ENCODE measurements at places on chromosomes 16 and 17.

GRCh38 chr17:18300725-18301480 lies 13.9 kb downstream of the TOP3A start:
- no peak for DNase-seq

DNA sequence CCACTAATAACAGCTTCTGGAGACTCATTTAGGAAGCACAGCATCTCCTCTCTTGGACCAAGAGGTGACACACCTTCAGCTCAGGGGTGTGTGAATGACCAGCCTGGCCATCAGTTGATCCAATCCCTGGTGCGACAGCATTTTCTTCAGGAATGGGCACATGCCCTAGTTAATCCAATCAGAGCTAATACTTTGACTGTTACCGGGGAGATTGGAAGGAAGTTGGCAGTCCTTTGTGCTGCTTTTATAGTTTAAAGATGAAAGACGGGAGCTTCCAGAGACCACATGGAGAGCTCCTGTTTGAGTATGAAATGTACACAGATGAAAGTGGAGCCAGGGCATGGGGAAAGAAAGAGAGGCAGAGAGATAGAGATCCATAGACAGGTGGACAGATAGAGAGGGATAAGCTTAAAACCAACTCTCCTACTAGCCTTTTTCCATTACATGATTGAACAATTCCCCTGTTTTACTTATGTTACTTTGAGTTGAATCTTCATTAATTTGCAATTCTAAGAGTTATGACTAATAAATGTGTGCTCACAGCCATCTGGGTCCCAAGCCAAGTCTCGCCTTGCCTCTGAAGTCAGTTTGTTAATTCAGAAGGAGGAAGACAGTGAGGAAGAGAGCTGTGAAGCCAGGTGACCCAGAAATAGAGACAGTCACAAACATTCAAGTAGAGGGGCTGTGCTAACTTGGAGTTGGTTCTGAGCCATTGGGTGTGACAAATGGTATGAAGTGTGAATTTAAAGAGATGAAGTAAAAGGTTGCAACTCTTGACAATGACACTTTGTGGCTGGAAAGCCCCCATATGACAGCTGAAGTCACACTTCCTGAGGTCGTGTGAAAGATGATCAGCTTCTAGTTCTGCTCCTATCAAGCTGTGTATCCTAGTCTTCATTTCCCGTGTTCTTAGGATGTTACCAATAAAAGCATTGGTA lies 120.0 kb upstream of the GOT2 start:
- DNase-seq = no peak

- no peak for DNase-seq
These were observed 249.8 kb upstream of the MAF start for GRCh38 chr16:79850348-79850747.

GRCh38 chr16:88839745-88840599 lies 16.8 kb downstream of the GALNS start:
- DNase-seq = no peak

GRCh38 chr16:79298894-79299799 lies 301.4 kb downstream of the MAF start:
- DNase-seq = no peak

GRCh38 chr16:8739989-8740704 lies 57.3 kb downstream of the TMEM186 start:
- DNase-seq = no peak

- DNase-seq = peak; percentile 63
These were observed 486 bp downstream of the PIGS start for GRCh38 chr17:28570716-28571360.

- DNase-seq = peak; percentile 32
These were observed 125.3 kb upstream of the SALL1 start for GRCh38 chr16:51276336-51276735.

DNA sequence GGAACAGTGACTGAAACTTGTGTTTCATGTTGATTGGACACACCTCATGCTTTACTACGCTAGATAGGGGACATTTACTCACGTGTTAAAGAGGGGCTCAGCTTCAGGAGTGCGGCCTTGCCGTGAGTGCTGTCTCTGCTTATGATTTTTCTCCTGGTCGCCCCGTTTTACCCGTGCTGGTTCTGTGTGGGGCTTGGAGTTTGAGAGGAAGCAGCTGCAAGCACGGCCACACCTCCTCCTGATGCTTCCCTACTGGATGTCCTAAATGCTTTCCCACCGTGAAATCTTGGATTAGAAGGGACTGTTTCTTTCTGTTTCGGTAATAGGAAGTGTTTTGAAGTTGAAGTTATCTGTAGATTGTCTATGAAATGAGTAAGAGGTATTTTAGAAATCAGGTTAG lies 54.0 kb upstream of the ZNF750 start:
- DNase-seq = no peak

GRCh38 chr17:39800540-39800939 lies 62.8 kb downstream of the GRB7 start:
- DNase-seq = no peak

DNA sequence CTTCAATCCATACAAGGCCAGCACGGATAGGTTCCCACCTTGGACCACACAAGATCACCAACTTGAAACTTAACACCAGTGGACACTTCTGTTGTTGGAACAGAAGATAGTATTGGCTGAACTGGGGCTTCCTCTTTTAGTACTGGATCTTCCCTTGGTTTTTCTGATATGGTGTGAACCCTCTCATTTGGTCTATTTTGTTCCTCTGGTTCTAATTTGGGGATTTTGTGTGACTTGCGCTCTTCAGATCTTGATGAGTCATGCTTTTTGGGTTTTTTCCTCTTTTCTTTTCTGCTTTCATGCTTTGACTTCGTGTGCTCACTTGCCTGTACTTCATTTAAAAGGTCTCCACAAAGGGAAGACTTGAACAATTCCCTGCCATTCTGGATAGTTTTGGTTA lies 39.0 kb downstream of the SOST start:
- DNase-seq = no peak

DNA sequence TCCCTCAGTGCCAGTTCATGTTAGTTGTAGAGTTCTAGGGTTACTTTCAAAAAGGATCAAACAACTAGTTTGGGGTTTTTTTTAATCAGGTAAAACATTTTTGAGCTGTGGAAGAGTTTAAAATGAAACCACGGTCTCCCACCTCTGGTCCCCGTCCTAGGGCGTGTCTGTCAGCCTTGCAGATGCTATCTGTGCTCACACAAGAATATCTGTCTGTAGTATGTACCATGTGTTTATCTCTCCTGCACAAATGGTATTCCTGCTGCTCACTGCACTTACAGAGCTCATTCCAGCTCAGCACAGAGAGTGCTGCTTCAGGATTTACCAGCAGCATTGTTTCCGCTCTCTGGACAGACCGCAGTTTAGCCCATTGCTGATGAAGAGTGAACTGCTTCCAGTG lies 38.9 kb downstream of the UBN1 start:
- no peak for DNase-seq

GRCh38 chr17:6648181-6648580 lies 3.2 kb downstream of the MED31 start:
- DNase-seq = peak; percentile 61

DNA sequence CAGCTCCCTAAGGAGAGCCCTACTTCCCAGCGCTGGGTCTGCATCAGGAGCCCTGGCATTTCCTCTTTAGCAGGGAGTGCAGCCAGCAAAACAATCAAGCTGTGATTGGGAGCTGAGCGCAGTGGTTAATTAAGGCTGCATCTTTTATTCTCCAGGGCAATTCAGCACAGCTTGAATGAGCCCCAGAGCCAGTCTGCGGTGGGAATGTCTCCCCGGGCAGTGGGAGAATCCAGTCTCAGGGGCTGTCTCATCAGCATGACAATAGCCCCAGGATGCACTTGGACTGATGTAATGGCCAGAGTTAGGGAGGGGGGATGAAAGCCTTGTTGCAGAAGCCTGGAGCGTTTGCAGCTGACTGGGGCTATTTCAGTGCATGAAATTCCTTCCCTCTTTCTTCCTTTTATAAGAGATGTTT lies 292.6 kb upstream of the SOX9 start:
- no peak for DNase-seq

DNA sequence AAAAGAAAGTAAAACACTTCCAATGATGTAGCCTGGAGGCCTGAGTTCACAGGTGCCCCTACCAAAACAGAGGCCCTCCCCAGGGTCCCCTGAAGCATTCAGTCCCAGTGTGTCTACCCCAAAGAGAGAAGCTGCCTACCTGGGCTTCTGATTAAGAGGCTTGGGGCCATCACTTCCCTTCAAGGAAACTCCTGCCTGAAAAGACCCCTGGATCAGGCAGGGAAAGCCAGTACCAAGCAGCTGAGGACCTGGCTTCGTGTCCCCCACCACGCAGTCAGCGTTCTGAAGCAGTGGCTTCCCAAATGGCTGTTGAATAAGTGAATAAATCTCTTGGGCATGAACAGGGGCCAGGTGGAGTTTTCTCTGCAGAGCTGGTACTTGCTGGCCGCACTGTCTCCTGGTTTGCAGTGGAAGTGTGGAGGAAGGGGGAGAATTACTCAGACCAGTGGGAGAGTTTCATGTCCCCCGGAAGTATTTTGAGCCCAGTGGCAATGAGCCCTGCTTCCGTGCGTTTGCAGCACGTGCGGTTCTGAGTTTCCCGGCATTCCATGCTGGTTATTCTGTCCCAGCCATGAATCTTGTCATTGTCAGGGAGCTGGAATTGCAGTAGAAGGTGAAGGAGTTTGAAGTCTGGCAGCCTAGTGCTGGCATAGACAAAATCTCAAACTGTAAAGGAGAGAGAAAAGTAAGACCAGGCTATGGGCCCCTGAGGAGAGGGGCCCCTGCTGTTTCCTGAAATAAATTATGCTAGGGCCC lies 27.0 kb downstream of the RMI2 start:
- no peak for DNase-seq

DNA sequence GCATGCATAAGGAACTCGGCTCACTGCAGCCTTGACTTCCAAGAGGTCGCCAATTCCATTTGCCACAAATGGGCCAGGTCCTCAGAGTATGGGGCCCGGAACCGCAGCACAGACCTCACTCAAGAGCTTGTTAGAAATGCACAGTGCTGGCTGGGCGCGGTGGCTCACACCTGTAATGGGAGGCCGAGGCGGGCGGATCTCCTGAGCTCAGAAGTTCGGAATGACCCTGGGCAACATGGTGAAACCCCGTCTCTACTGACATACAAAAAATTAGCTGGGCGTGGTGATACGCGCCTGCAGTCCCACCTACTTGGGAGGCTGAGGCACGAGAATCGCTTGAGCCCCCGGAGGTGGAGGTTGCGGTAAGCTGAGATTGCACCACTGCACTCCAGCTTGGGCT lies 19.6 kb upstream of the N4BP1 start:
- DNase-seq = no peak

All from RKO (cell line).